ENCODE measurements at places on chromosomes 4 and X.

DNA sequence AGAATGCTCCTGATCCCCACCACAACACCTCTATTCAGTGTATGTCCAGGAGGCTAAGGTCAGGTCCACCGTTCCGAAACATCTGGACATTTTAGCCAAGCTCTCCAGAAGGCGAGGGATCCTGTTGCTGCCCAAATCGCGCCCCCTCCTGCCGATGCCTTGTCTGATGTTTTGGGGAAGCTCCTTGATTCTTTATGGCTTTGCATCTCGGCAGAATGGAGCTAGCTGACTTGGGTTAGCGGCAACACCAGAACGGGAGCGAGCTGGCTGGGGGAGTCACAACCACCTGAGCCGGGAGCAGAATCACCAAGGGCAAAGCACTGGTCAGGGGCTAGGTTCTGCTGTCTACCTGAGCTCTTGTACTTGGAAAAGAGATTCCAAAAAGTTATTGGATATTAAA is 6.6 kb upstream of the POU3F4 start:
- DNase-seq: no peak

DNA sequence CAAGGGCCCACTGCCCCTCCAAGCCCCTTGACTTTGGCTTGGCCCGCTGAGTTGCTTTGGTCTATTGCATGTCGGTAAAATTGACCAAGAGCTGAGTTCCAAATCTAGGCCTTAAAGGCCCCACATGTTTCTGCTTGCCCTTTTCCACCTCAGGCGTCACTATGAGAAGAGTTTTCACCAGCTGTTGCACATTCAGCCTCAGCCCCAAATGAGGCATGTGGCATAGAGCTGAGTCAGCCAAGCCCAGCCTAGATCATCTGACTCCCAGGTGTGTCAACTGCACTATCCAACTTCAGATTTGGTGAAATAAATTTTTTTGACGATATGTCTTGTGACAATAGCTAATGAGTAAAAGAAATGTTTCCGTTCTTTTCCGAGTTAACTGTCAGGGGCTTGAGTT is 424.5 kb upstream of the FAM47C start:
- DNase-seq: no peak

GRCh38 chr4:129369361-129370010 is 273.5 kb downstream of the C4orf33 start:
- no peak for DNase-seq

DNA sequence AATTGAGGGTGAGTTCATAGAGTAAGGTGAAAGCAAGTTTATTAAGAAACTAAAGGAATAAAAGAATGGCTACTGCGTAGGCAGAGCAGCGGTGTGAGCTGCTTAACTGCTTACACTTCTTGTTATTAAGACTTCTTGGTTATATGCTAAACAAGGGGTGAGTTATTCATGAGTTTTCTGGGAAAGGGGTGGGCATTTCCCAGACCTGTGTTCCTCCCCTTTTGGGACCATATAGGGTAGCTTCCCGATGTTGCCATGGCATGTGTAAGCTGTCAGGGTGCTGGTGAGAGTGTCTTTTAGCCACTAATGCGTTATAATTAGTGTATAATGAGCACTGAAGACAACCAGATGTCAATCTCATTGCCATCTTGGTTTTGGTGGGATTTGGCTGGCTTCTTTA is 126.5 kb downstream of the ARSF start:
- no peak for DNase-seq

DNA sequence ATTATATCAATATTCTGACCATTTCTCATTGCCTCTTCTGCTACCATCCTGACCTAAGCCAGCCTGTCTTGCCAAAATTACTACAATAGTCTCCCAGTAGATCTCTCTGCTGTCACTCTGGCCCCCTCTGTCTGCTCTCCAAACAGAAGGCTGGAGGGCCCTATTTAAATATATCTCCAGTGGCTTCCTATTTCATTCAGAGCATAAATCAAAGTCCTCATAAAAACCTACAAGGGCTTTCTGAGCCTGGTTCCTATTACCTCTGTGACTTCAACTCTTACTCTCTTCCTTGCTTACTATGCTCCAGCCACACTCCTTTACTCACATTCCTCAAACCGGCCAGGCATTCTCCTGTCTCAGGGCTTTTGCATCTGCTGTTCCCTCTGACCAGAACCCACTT is 19.0 kb downstream of the IGSF1 start:
- no peak for DNase-seq

DNA sequence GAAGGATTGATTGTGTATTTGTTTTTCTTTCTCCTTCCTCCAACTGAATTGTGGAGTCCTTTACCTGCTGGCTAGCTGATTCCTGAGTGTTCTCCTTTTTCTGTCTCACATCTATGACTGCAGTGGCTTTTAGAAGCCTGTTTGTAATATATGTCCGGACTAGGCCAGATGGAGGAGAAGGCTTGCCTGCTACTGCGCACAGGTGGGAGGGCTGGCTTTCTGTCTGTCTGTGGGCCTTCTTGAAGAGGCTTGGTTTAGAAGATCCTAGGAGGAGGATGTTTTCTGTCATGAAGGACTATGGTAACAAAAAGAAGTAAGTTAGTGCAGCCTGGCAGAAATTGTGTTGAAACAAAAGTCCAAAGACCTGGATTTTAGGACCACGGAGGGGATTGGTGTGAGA is 8.5 kb downstream of the PPP1R3F start:
- no peak for DNase-seq

DNA sequence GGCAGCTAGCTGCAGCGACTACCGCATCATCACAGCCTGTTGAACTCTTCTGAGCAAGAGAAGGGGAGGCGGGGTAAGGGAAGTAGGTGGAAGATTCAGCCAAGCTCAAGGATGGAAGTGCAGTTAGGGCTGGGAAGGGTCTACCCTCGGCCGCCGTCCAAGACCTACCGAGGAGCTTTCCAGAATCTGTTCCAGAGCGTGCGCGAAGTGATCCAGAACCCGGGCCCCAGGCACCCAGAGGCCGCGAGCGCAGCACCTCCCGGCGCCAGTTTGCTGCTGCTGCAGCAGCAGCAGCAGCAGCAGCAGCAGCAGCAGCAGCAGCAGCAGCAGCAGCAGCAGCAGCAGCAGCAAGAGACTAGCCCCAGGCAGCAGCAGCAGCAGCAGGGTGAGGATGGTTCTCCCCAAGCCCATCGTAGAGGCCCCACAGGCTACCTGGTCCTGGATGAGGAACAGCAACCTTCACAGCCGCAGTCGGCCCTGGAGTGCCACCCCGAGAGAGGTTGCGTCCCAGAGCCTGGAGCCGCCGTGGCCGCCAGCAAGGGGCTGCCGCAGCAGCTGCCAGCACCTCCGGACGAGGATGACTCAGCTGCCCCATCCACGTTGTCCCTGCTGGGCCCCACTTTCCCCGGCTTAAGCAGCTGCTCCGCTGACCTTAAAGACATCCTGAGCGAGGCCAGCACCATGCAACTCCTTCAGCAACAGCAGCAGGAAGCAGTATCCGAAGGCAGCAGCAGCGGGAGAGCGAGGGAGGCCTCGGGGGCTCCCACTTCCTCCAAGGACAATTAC is 1.4 kb downstream of the AR start:
- no peak for DNase-seq

DNA sequence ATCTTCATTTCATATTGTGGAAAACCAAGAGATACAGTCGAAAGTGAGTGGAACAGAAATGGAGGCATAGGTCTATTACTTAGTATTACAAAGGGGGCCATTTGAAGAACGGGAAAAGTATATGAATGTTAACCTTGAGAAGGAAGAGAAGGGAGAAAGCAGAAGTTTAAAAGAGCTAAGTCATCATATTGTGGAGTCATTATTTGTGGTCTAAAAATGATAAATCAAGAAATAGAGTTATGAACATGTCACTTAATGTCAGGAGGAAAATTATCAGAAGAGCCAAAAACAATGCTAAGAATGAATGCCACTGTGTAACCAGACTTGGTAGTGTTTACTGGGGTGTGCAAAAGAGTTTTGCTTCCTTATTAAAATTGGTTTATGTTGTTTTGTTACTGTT is 589.5 kb upstream of the LCORL start:
- no peak for DNase-seq

GRCh38 chrX:19174401-19175025 is 52.2 kb upstream of the ADGRG2 start:
- DNase-seq: no peak

Data from Ammon's horn (tissue), 1 donor.